Putamen (tissue), 1 donor: ENCODE measurements at places on chromosomes 6 and 20.

GRCh38 chr20:20202768-20203167 is 150.4 kb downstream of the CFAP61 start:
- DNase-seq, result no peak

DNA sequence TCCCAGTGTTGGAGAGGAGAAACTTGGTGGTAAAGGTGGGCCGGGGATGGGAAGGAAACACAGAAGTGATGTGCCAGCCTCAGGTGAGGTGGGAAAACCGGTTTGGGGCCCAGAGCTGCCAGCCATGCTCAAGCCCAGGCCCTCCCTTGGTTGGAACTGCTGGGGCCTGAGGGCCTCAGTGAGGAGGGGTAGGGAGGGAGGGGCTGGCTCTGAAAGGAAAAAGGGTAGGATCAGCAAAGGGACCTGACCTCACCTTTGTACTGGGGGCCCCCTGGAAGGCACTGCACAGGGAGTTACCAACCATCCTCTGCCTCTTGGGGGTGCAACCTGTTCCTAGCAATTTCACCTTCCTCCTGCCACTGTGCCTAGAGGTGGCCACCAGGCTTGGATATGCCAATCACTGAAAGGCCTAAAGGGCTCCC is 1.8 kb upstream of the SPEF1 start:
- no peak for DNase-seq

GRCh38 chr20:2875690-2876203 is 2.5 kb downstream of the PTPRA start:
- no peak for DNase-seq

DNA sequence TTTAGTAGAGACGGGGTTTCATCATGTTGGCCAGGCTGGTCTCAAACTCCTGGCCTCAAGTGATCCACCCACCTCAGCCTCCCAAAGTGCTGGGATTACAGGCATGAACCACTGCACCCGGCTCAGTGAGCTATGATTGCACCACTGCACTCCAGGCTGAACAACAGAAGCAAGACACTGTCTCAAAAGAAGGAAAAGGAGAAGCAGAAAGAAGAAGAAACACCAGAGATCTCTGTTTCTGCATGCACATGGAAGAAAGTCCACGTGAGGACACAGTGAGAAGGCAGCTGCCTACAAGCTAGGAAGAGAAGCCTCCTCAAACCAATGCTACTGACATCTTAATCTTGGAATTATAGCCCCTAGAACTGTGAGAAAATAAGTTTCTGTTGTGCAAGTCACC is 16.0 kb downstream of the ECT2L start:
- DNase-seq, result no peak

DNA sequence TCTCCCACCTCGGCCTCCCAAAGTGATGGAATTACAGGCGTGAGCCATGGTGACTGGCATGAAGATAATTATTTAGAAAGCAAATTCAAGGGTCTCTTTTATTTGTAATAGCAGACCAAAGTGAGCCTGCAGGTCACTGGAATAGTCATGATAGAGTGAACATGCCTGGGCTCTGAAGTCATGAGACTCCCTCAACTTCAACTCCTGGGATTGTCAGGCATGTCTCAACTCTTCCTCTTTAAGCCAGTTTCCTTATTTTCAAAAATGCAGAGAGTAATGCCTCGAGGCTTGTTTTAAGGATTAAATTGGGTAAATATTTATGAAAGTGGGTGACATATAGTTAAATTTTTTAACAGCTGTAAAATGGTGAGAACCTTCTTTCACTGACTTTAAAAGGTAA is 22.7 kb upstream of the HECA start:
- no peak for DNase-seq

GRCh38 chr20:63484651-63485403 is 12.4 kb upstream of the KCNQ2 start:
- DNase-seq, result no peak
